Heart right ventricle (tissue), 16 donors: ENCODE measurements at places on chromosomes 5 and 9.

DNA sequence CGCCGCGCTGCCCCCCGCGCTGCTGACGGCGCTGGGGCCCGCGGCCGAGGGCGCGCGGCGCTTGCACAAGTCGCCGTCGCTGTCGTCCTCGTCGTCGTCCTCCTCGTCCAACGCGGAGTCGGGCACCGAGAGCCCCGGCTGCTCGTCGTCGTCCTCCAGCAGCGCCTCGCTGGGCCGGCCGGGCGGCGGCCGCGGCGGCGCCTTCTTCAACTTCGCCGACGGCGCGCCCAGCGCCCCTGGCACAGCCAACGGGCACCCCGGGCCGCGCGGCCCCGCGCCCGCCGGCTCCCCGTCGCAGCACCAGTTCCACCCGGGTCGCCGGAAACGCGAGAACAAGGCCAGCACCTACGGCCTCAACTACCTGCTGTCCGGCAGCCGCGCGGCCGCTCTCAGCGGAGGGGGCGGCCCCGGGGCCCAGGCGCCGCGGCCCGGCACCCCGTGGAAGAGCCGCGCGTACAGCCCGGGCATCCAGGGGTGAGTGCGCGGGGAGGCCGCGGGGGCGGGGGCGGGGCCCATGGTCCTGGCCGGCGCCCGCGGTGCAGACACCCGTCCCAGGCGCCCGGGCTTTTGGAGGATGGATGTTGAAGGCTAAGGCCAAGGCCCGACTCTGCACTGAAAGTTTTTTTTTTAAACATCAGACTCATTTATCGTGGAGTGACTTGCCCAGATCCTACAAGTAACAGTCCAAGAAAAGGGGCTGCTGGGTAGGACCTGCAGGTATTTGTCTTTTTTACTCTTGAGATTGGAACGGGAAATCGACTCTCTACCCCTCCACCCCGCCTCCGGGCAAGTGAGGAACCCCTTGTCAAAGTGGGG lies 1.2 kb downstream of the TENT4A start:
- DNase-seq = peak; percentile 23

DNA sequence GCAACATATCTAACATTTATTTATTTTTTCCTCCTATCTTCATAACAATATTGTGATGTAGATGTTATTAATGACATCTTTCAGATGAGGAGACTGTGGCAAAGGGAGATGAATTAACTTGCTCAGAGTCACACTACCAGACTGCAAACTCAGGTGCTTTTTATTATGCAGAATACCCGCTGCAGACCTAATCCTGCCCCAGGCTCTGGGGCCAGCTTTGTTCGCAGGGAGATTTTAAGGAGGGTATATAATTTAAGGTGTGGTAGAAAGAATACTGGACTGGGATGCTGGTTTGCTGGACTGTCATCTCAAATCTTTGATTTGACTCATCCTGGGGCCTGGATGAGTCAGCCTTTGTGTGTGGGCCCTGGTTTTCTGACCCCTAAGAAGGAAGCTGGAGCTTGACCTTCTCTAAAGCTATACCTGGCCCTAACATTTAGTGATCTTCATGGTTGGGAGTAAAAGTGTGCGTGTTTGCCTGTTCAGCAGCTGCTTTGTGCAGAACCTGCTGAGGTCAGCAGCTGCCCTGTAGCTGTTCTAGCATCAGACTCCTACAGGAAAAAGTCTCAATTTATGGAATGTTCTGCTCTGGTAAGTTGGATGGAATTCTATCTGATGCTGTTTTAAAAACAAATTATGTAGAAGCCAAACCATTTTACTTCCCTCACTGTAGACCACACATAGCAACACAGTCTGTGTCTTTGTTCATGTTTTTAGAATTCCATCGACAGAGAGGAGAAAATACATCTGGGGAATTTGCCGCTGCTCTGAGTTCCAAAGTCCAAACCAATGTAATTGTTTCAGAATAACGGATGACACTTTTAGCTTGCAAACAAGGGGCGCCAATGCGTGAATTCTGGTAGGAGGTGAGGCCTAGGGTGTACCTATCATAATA lies 4.5 kb downstream of the SLC36A1 start:
- no peak for DNase-seq

- DNase-seq = no peak
Observed at GRCh38 chr5:112935675-112936074, 13.6 kb upstream of the REEP5 start.

DNA sequence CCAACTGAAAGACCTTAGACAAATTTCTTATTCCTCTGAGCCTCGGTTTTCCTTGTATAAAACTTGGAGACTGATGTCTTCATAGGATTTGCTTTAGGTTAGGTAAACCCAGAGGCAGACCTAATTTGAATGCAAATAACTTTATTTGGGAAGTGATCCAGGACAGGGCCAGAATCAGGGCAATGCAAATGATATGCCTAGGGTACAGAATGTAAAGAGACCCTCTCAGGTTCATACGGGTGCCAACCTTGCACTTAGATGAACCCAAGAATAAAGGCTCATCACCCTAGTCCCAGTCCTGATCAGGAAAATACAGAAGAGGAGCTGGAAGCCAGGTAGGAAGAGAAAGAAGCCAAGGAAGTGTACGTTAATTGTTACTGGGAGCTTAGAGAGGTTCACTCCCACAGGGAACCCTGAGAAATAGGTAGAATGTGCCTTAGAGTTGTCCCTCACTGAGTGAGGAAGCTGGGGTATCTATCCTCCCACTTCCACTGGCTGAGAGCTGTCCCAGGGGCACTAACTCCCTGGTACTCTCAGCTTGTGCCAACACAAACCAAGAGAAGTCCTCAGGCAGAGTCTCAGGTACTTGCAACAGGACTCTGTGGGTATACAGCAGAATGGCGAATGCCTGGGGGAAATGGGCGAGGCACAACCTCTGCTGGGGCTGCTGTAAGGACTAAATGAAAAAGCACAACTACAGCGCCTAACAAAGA lies 3.1 kb upstream of the HK3 start:
- no peak for DNase-seq

- DNase-seq = no peak
Observed at GRCh38 chr5:141567513-141568117, 51.2 kb downstream of the DIAPH1 start.

DNA sequence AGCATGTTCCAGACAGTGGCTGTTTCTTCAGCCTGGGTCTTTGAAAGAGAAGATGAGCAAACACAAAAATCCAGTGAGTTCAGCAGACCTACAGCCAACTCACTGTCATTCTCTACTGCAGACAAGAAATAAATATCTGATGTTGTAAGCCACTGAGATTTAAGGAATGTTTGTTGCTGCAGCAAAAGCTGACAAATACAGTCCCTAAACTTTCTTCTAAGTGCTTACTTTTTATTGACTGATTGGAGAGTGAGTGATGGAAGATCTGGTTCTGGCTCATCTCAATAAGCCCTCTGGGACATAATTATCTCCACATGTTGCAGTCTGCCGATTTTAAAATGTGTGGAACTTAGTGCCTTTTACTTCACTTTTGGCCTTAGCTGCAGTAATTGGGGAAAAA lies 69.9 kb upstream of the LMNB1 start:
- DNase-seq = no peak

DNA sequence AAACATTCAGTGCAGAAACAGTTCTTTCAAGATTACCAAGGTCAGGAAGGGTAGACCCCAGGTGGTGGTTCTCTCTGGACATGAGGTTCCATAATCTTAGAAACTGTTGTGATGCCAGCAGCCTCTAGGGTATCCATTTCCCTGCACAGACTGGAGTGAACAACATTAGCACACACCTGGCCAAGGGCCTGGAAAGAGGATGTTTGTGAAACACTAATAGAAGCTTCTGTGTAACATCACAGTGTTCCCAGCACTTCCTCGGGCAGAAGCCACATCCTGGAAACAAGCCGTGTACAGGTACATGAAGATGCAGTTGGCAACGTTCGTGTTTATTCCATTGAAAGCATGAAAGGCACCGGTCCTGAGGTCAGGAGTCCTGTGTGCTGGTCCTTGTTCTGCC lies 598.2 kb upstream of the KLF4 start:
- no peak for DNase-seq

DNA sequence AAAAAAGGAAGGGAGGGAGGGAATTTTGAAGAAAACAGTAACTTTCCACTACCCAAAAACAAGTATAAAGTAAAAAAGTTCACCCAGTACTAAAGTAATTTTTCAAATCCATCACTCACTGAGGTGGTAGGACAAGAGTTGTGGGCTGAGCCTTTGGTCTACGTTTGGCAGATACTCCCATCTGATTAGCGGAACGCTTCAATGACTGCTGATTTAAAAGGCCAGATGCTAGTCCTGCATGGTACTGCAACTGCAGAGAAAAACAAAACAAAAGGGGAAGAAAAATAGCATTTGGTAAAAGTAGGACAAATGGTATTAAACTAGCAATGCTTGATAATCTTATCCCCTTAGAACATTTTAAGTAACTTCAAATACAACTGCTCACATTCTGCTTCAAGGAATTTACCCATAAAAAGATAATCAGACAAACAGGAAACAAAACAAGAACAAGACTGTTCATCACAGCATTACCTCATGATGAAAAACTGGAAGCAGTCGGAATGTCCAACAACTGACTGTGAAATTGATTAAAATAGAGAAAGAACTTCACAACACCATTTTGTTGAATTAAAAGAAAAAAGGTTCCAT lies 65.4 kb downstream of the MED27 start:
- DNase-seq = no peak

DNA sequence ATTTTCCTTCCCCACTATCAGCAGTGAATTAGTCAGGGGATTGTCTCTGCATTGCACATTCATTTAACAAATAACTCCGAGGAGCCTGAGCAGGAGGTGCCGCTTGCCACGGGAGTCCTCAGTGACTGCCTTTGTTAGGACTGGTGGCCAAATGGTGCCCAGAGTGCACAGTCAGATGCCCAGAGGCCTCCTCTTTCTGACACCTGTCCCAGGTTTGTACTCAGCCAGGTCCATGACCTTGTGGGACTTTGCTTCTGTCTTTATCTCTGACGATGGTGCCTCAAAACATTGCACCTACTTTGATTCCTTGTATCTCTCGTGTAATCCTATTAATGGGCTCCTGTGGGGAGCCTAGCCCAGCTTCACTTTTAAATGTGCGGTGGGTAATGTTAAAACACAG lies 4.3 kb downstream of the SRD5A1 start:
- DNase-seq = no peak

- no peak for DNase-seq
Observed at GRCh38 chr5:132506094-132506692, 15.6 kb upstream of the IRF1 start.

DNA sequence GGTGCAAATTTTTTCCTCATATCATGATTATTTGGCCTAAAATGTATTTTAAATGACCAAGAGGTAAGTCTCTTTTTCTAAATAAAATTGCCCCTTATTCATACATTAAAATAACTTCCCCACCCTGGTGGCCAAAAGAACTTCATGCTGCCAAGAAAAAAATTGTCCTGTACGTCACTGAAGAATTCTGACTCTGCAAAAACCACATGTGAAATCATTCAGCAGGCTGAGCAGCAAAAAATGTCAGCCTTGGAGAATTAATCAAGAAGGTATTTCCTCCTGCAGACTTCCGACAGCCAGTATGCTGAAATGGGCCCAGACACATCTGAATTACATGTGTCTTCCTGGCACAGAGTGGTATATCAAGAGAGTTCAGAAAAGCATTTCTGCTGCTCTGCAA lies 94.6 kb upstream of the HMHB1 start:
- DNase-seq = no peak

DNA sequence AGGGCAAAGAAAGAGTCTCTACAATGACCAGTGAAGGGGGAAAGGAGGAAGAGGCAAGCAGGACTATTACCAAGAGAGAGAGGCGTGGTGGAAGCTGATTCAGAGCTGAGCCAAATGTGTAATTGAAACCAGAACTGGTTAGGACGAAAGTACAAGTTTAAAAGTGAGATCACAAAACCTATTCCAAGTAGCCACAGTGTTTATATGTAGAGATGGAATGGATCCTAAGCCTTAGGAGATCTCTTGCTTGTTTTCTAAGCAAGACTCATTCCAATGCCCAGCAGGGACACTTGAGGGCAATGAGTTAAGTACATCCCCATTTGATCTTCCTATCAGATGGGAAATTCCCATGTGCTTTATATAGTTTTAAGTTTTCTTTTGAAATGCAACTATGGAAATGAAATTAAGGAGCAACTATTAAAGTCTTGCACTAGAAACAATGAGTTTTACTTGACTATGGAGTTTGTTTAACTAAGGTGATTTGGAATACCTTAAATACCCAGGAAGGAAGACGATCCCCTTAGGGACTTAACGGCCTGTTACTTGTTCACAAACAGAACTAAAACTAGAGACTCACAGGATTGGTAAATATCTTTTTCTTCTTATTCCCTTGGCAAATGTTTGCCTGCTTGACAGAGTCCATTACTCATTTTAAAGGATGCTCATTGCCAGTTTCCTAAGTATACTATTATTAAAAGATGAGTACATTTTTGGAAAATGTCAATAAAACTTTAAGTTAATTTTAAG lies 51.1 kb upstream of the SNX2 start:
- DNase-seq = no peak

GRCh38 chr5:77259476-77259875 lies 49.0 kb downstream of the PDE8B start:
- DNase-seq = no peak

- DNase-seq = no peak
Observed at GRCh38 chr9:33818847-33819500, 2.0 kb downstream of the UBE2R2 start.

DNA sequence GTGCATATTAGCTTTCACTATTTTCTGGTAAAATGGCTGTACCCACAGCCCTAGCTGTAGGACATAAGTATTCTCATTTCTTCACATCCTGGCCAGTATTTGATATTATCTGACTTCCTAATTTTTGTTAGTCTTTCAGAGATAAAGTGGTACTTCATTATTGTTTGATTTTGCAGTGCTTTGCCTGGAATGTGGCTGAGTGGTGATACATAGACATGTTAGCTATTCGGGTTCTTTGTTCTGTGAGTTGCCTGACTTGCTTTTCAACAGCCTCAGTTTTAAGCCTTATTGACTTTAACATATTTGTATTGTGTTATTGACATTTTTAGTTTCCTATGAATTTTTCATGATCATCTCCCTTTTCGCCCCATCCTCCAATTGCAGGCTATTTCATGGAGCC lies 161.1 kb downstream of the GABBR2 start:
- no peak for DNase-seq
